ENCODE measurements at places on chromosomes 4 and X. TPM values are rescaled to one million over a fixed set of nuclear protein-coding genes. Genes with fewer than 3 reads are reported as not detected.

DNA sequence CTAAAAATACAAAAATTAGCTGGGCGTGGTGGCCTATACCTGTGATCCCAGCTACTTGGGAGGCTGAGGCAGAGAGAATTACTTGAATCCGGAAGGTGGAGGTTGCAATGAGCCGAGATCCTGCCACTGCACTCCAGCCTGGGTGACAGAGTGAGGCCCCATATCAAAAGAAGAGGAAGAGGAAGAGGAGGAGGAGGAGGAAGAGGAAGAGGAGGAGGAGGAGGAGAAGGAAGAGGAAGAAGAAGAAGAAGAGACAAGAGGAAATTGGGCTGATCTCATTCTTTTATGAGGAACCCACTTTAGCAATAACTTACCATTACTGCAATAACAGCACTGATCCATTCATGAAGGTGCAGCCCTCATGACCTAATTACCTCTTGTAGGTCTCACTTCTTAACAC, 138.9 kb upstream of the GIMD1 start:
- no peak for DNase-seq

DNA sequence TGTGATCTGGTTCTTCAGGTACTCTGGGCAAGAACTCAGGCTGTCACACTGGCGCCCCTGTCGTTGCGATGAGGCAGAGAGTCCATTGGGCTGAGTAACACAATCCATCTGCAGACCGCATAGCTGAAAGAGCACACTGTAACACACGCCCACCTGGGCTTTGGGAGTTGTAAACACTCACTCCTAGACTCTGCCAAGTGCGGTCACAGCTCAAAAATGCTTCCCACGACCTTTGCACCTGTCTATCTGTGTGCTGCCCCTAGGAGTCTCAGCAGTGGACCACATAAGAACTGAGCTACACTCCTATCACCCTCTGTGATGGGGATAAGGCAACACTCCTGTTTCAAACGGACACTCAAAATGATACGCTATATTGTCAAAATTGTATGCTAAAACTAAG, 2028.3 kb downstream of the PCDH7 start:
- DNase-seq, result no peak

DNA sequence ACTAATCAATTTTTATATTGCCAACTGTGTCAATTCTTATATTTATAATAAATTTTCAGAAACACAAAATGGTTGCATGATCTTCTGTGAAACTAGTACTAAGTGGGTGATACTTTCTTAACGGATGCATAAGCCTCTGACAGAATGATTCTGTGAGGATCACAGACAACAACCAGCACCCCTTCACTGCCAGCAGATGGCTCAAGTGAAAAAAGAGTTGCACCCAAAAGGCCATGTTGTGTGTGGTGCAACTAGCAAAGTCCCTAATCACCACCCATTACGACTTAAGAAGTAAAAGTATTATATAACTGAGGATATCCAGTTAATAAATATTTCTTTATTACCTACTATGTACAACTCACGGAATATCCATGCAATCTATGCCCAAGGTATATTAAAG, 334.0 kb downstream of the PCDH19 start:
- no peak for DNase-seq

Gene IGSF1
- 26.4 TPM for polyA plus RNA-seq

GRCh38 chr4:80183250-80184052, 13.9 kb upstream of the PRDM8 start:
- no peak for DNase-seq

GRCh38 chr4:54958236-54958635, 167.2 kb downstream of the KDR start:
- DNase-seq, result no peak
